ENCODE measurements at places on chromosomes 4 and X.

DNA sequence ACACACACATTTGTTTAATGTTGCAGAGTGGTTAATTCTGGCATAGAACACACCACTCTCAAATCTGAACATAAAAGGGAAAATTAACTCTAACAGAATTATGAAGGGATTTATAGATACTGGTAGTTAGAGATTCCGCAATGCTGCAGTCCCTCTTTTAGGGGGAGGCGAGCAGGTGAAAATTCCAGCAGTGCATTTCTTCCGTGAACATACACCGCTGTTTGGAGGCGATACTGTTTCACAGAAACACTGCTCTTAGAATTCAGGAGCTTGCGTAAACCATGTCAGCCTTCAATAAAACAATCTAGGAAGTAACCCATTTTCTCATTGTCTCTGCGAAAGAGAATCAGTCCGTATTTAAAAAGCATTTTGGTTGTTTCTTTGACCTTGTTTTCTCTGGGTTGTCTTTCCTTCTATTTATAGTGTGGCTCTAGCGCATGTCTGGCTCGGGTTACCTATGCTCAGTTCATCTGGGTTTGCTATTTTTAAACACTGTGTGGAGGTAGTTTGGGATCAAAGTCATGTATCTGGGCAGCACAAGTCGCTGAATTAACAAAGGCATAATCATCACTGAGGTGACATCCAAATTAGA lies 90.4 kb downstream of the GPAT3 start:
- DNase-seq = no peak

GRCh38 chrX:67546496-67547423 lies 2.9 kb downstream of the AR start:
- no peak for DNase-seq

GRCh38 chr4:121326597-121326996 lies 54.2 kb downstream of the QRFPR start:
- DNase-seq = no peak

DNA sequence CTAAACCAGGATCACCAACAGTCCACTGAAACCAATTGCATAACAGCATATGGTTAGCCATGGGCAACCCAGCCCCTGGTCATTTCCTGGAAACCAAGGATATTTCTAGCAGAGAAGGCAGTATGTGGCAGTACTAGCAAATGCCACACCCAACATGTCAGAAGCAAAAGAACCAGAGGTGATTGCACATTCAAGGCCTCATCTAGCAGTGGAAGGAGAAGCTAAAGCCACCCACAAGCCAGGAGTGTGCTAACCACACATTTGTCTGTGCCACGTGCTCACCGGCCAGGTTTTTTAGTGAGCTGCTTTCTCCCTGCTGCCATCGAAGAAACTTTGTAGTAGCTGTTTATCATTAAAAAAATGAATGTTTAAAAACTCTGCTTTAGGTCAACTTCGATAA lies 42.0 kb downstream of the TEC start:
- no peak for DNase-seq

DNA sequence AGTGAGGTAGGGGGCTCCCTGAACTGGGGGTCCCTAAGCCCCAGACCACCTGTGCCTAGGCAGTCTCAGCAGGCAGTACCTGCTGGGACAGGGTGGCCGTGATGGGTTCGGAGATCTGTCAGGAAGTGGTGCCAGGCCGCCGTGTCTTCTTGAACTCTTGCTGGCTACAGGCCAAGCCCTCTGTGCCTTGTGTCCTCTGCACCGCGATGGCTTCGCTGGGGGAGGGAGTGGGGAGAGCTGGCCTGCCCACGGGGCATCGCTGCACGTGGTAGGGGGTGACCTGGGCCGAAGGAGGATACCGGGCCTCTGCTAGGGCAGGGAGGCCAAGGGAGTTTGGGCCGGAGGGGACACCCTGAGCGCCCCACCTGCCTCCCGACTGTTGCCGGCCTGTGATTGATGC lies 96.7 kb upstream of the NKX1-1 start:
- DNase-seq = no peak

- DNase-seq = no peak
These were observed 72.9 kb downstream of the AASDH start for GRCh38 chr4:56314207-56314915.

DNA sequence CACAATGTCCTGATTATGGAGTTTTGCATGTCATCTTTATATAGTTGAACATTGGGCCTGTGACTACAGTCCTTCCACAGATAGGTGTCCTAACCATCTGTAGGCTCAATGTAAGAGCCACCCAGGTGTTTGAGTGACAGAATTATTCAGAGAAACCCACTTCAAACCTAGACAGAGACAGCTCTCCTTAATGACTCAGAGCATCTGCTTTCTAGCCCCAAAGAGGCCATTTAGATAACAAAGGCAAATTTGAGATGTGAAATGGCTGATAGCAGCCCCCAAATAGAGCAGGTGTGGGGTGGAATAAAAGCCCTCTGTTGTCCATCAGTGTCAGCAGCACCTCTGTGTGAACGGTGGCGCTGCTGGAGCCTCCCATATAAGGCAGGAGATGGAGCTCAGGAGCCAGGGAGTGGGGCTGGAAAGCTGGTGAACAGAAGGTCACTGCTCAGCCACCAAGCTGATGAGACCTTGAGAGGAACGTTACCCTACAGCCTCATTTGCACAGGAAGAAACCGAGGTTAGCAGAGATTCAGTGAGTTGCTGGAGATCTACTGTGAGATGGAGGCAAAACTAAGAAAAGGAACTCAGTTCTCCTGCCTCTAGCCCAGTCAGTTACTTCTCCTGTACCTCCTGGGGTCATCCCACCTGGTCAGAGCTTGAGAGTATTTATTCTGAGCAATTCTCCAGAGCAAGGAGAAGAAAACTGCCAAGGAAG lies 153.3 kb upstream of the LNX1 start:
- no peak for DNase-seq

Measured in NCI-H2081 treated with DMSO at 0.1 percent for 48 hours (cell line).